ENCODE measurements at places on chromosomes 7 and 10.

GRCh38 chr7:101113836-101114235, 13.1 kb upstream of the SERPINE1 start:
- no peak for DNase-seq

DNA sequence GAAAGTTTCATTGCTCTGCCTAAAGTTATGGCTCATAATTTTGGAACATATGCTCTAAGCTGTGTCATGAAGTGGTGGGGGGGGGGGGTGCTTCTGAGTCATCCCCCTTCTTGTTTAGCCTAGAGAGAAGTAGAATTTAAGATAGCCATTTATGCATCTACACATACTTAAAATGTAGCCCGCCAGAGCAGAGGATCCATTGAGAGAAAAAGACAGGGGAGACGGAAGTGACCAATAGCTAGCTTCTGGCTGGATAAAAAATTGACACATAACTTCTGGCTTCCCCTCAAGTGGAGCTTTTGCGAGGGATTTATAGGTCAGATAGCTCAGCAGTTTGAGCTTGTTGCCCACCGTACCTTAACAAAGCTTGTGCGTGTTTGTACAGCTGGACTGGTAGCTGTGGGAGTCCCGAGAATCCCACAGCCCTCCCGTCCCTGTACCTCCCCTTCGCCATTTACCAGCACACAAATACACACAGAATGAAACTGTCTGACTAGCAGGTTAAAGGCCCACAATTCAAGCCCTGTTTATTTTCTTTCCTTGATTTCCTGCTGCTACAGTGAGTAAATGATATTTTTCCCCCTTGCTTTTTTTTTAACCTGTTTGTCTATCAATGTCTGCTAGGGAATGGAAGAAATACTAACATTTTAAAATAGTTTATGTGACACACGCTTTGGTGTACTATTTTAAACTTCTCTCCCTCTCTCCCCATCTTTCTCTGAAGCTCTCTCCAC, 232.6 kb upstream of the FERD3L start:
- DNase-seq, result no peak

DNA sequence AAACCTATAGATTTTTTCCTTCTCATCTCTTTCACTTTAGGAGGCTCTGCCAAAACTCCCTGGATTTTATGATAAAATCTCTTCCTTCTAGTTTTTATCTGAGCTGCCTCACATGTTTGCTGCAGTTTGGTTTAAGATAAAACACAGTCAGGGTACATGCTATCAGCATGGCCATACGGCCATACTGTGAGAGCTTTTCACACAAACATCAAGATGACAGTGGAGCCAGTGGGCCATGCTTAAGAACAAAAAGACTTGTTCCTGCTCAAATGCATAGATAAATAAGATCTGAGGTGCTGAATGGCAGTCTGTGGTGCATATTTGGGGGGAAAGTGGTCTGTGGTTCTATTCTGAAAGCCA, 91.0 kb downstream of the ELMO1 start:
- DNase-seq, result no peak

DNA sequence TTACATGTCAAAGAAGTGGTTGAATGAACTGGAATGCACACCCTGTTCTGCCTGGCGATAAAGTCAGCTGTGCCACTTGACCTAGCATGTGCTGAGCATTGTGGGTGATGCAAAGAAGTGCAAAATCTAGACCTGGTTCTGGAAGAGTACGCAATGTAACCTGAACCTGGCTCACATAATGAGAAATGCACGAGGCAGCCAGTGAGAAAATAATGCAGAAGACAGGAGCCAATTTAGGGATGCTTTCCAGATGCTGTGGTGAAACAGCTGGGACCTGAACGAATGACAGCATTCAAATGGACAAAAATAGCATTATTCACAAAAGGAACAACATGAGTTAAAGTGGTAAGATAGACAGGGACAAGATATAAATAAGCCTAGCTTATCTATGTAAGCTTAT, 402.6 kb downstream of the SORCS1 start:
- no peak for DNase-seq

DNA sequence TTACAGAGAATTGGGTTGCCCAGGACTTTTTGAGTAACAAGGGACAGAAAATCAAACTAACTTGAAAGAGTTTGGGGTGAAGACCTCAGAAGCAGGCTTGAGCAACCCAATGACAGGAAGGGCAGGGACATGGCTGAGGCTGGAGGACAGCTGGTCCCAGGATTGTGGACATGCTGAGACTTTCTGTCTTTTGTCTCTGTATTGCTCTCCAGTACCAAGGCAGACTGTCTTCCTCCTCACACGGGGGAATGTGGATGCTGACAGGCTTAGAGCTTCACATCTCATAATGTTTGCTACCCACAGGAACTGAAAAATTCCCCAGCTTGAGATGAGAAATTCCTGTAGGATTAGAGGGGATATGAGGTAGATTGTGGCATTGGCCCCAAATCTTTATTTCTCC, 229.6 kb downstream of the PHF14 start:
- DNase-seq, result no peak

- DNase-seq, result no peak
These were observed 247.1 kb downstream of the COBL start for GRCh38 chr7:51069411-51070083.
